ENCODE measurements at places on chromosomes 7 and 10.

DNA sequence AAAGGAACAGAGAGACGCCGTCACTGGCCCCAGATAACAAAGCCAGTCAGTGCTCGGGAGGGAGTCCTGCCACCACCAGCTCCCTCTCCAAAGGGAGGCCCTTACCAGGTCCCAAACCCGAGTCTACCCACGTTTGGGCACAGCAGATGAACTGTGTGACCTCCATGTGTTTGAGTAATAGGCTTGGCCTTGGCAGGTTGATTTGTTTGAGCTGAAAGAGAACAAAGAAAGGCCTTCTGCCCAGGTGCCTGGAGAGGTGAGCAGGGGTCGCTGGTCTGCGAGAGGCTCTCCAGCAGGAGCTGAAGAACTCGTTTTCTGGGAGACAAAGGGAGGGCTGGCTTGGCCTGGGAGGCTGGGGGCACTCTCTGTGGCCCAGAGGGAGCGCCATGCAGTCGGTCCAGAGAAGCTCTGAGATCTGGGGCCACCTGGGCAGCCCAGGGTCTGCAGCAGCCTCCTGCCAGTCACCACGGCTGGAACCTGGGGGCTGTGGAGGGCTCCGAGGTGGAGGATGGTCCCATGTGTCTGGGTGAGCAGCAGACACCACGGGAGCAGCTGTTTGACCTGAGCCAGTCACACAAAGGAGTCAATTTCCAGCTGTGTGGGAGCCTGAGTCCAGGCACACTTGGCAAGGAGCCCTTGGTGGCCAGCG lies 99.7 kb downstream of the PAXIP1 start:
- no peak for DNase-seq

GRCh38 chr10:127802531-127803095 lies 65.6 kb downstream of the FOXI2 start:
- no peak for DNase-seq

GRCh38 chr7:138834583-138834982 lies 36.6 kb upstream of the ATP6V0A4 start:
- no peak for DNase-seq

- no peak for DNase-seq
Measured at GRCh38 chr7:83517035-83517700, 131.8 kb downstream of the SEMA3E start.

DNA sequence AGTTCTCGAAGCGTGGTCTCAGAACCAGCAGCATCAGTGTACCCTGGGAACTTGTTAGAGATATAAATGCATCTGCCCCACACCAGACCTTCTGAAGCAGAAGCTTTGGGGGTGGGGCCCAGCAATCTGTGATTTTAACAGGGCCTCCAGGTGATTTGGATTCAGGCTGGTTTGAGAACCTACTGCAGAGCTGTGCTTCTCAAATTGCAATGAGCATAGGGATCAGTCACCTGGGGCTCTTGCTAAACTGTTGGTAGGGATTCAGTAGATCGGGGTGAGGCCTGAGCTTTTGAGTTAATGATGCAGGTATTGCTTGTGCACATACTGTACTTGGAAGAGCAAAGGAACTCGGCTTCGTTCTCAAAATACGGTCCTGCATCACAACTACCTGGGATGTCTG lies 243.6 kb upstream of the PODXL start:
- no peak for DNase-seq

DNA sequence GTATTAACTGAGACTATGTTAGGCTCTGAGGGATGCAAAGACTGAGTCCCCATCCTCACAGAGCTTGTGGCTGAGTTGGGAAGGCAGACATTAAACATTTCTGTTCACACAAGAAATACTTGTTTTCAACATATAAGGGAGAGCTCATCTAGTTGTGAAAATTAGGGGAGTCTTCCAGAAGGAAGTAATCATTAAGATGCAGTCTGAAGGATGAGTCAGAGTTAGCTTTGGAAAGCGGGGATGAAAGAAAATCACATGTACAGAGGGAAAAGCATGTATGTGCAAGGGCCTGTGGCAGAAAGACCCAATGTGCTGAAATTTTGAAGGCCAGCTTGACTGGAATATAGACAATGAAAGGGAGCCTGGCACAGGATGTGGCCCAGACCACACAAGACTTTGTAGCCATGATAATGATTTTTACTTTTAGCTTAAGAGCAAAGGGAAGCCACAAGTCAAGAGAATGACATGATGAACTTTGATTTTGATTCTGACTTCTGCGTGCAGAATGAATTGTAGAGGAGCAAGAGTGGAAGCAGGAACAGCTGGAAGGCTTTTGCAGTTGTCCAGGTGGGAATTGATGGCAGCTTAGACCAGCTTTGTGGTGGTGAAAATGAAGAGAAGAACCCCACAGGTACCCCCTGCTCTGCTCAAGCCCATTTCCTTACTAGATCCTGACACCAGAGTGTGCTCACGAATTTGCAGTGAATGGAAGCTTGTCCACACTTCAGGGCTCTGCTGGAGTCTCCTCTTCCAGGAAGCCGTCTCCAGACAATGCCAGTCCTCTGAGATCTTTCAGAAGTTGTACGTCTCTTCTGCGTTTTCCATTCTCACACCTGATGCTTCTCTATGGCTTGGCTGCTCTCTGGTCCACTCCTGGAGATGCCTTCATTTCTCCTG lies 115.6 kb downstream of the ATXN7L1 start:
- DNase-seq: no peak

GRCh38 chr10:68877482-68878110 lies 23.5 kb upstream of the DDX50 start:
- no peak for DNase-seq

- no peak for DNase-seq
Measured at GRCh38 chr7:76244781-76245391, 43.2 kb downstream of the SRRM3 start.

- no peak for DNase-seq
Measured at GRCh38 chr7:24052572-24053260, 231.3 kb upstream of the NPY start.

Measured in right forelimb (tissue), 1 donor.